ENCODE measurements at places on chromosomes 3 and 15.

DNA sequence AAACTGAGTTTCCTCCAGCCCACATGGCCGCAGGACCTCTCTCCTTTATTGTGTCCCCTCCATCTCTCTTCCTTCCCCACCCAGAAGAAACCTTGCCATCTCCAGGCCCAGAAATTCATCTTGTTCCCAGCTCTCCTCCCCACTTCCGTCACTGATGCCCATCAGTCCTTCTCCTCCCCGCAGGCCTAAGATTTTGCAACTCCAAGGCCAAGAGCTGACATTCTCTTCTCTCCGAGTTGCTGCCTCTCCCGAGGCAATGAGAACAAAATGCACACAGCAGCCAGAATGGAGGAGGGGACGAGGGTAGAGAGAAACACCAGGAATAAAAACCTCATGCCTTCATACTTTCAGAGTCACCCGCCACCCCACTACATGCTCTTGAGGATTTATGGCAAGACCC lies 526.5 kb upstream of the PROK2 start:
- no peak for DNase-seq

GRCh38 chr3:135896613-135897012 lies 68.9 kb upstream of the PPP2R3A start:
- DNase-seq = peak; percentile 91

- no peak for DNase-seq
Measured at GRCh38 chr3:115218859-115219258, 71.8 kb upstream of the ZBTB20 start.

- peak; percentile 25 for DNase-seq
Measured at GRCh38 chr3:86180696-86181095, 810.3 kb downstream of the VGLL3 start.

GRCh38 chr3:152554980-152555379 lies 280.0 kb upstream of the P2RY1 start:
- DNase-seq = no peak

DNA sequence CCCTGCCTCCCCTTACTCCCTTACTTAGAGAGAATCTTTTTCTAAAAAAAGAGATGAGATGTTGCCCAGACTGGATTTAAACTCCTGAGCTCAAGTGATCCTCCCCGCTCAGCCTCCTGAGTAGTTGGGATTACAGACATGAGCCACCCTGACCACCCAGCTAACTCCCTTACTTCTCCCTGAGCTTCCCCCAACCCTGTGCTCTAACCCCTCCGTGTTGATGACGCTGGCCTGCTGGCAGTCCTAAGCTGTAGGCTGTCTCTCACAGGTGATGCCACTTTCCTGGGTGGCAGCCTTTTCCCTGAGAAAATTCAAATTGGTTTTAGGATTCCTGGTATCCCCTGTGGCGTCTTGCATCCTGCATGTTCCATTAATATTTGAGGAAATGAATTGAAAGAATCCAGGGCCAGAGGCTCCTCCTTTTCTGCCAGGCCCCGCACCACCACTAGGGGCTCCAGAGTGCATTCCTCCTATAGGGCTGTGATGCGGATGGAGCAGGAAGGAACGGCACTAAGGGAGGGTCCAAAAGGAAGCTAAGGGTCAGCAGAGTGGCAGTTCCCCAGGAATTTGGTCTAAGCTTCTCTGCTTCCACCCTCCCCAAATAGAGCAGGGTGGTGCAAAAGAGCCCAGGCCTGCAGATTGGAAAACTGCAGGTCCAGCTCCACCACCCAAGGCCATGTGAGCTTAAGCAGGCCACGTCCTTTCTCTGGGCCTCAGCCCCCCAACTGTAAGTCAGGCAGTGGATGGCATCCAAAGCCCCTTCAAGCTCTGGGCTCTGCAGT lies 101.1 kb downstream of the DAPK2 start:
- peak; percentile 22 for DNase-seq

Measured in renal cortical epithelial cell (primary cell).